ENCODE measurements at places on chromosomes 6 and 20.
A peak's percentile ranks its signal among the peaks of the same experiment; 100 is the strongest.

DNA sequence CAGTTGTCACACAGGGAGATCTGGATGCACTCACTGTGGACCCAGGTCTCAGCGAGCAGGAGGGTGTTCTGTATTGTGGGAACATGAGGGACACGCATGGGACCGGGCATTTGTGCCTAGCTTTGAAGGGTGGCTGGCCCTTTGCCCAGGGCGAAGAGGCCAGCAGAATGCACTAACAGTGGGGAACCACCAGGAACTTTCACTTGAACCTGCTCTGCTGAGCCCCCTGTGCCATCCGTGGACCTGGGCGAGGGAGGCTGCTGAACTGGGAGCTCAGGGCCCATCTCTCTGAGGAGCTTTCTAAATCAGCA lies 1.2 kb upstream of the ULBP2 start:
- DNase-seq, result peak; percentile 82

GRCh38 chr6:163564534-163564933 lies 150.0 kb downstream of the QKI start:
- DNase-seq, result no peak

GRCh38 chr6:75368151-75368779 lies 83.7 kb upstream of the TMEM30A start:
- no peak for DNase-seq

GRCh38 chr20:57650266-57650665 lies 30.0 kb upstream of the ZBP1 start:
- DNase-seq, result peak; percentile 67

- no peak for DNase-seq
Observed at GRCh38 chr20:56914532-56914931, 285.4 kb downstream of the TFAP2C start.

DNA sequence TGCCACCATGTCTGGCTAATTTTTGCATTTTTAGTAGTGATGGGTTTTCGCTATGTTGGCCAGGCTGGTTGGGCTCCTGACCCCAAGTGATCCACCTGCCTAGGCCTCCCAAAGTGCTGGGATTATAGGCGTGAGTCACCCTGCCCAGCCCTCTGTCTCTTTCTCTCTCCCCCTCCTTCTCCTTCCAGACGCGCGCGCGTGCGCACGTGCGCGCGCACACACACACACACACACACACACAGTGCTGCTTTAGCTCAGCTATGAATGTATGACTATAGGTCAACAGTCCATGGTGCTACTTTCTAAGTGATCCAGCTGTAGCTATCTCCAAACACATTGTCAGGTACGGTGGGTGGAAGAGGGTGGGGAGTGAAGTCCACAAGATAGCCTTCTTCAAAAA lies 449.5 kb downstream of the PHF3 start:
- no peak for DNase-seq

DNA sequence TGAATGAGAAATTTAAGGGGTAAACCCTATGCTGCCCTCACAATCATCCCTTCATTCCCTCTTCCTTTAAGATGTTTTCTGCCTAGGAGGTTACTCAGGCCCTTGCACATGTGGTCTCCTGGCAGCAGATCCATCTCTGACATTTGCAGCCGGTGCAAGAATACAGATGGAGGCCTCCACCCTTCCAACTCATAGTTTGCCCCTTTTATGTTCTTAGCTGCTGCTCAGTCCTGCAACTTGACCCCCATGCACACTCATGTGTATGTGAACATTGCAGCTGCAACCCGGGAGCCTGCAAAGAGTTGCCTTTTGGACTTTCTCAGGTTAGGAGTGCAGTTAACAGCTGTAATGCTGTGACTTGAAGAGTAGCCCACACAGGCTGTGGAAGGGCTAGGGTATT lies 131.9 kb upstream of the SGK1 start:
- no peak for DNase-seq

DNA sequence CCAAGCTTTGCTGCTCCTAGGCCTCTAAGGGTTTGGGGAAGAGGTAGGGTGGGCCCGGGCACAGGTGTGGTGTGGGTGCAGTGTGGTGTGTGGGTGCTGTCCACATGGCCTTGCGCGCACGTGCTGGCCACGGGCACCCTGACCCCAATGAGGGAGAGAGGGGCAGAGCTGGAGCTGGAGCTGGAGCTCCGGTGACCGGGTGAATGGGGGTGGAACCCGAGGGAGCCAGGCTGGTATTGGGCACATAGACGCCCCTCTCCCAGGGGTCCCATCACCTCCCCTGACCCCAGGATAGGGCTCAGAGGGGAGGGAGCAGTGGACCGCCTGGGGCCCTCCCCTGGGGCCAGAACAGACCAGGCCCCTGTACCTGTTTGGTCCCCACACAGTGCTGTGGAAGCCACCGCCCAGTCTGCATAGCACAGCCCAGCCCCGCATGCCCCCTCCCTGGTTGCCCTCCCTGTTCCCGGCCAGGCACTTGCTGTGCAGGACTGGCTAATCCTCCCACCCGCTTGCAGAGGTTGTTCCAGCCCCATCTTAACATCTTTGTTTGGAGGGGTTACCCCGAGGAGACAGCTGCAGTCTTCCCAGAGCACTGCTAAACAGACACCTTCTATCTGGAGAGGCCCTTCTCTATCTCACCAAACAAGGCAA lies 984 bp downstream of the ADAM33 start:
- DNase-seq, result no peak

DNA sequence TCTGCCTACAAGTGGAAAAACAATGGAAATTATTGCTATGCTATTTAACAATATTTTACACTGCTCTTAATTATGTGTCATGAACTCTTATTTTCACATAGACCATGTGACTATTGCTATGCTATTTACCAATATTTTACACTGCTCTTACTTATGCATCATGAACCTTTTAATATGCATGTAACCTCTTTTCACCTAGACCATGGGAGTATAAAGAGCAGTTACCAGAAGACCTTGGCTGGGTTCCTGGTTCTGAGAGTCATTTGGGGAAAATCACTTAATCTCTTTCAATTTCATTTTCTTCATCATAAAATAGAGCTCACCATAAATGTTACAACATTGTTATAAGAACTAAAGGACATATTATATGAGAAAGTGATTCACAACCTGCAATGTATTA lies 223.8 kb upstream of the RNF217 start:
- DNase-seq, result no peak

DNA sequence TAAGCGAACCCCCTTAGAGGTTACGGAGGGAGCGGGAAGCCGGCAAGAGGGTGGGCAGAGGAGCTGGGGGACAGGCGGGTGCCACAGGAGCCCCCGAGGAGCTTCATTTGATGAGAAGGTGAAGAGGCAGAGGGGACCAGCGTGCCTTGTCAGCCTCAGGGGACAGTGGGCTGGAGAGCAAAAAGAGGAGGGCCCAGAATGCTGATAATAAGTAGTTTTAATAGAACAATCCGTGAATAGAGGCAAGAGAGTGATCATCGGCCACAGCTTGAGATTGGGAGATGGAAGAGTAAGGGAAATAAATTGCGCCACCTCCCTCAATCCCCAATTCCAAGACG lies 1.3 kb downstream of the COL19A1 start:
- no peak for DNase-seq

- no peak for DNase-seq
Observed at GRCh38 chr6:38131527-38131965, 312.0 kb downstream of the ZFAND3 start.

DNA sequence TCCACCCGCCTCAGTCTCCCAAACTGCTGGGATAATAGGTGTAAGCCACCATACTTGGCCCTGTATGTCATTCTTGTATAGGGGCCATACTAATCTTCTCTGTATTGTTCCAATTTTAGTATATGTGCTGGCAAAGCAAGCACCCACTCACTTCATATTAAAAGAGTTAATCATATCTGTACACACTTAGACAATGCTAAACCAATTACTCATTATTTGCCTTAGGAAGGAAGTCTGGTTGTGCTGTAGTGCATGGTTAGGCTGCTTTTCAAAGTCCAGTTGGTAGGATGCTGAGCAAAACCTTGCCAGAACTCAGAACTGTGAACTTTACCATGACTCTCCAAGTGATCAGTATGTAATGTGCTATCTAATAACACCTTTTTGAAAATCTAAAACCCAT lies 88.6 kb downstream of the LIN28B start:
- no peak for DNase-seq

DNA sequence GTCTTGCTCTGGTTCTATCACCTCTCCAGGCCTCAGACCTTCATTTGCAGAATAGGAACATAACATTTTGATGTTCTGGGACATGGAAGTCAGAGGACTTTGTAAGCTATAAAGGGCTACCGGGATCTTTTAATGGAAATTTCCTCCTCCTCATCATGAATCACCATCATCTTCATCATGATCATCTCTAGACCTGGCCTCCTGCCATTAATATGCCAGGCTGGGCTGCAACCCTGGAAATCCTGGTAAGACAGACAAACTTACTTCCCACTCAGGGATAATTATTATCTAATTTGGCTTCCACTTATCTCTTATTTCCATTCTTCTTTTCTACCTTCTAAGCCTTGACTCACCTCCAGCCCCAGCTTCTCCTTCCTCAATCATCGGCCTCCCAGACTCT lies 41.0 kb upstream of the MRPS18A start:
- DNase-seq, result no peak

DNA sequence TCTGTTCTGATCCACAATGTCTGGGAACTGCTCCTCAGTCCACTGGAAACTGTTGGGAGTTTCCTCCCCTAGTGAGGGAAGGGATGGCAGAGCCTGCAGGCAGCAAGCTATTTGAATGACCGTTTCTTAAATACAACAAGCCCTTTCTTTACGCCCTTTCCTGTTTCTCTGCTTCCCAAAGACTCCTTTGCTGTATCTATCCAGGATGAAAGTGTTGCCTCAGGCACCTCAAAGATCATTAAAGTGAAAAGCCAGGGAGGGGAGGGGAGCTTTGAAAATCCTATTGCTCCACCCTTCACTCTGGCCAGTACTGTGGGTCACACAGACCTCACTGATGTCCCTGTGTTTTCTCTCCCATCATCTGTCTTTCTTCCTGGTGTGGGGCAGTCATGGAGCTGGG lies 213.1 kb downstream of the RNF144B start:
- DNase-seq, result no peak

GRCh38 chr6:147222160-147222838 lies 18.1 kb downstream of the STXBP5 start:
- no peak for DNase-seq

DNA sequence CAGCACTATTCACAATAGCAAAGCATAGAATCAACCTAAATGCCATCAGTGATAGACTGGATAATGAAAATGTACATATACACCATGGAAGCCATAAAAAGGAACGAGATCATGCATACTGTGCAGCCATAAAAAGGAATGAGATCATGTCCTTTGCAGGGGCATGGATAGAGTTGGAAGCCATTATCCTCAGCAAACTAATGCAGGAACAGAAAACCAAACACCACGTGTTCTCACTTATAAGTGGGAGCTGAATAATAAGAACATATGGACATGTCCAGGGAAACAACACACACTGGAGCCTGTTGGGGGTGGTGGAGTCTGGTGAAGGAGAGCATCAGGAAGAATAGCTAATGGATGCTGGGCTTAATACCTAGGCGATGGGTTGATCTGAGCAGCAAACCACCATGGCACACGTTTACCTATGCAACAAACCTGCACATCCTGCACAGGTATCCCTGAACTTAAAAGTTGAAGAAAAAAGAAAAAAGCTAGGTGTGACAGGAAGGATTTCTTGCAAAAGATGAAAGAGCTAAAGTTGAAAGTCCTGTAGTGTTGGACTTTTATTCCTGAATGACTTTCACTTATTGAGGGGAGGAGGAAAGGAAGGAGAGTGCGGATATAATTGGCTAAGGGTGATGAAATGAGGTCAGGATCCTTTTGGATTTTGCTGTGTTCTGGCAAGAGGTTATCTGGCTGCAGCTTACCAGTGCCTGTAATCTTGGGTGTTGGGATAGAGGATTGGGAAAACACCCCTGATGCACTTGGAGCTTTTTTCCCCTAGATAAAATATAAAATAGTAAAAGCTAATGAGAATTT lies 8.5 kb downstream of the TRMT11 start:
- DNase-seq, result no peak

DNA sequence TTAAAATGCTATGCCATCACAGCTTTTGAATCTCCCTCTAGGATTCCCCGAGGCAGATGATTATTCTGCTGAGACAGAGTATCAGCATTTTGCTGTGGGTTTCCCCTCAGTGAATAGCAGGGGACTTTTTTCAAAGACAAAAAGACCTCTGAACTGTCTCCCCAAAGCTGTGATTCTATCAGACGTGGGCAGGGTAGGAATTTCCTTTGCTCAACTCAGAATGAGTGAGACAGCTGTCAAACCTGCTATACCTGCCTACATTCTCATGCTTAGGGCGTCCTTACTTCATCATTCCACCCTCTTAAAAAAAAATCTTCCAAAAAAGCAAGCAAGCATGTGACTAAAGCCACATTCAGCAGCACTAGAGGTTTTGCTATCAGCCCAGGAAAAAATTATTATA lies 147.6 kb upstream of the FAM83B start:
- DNase-seq, result no peak

DNA sequence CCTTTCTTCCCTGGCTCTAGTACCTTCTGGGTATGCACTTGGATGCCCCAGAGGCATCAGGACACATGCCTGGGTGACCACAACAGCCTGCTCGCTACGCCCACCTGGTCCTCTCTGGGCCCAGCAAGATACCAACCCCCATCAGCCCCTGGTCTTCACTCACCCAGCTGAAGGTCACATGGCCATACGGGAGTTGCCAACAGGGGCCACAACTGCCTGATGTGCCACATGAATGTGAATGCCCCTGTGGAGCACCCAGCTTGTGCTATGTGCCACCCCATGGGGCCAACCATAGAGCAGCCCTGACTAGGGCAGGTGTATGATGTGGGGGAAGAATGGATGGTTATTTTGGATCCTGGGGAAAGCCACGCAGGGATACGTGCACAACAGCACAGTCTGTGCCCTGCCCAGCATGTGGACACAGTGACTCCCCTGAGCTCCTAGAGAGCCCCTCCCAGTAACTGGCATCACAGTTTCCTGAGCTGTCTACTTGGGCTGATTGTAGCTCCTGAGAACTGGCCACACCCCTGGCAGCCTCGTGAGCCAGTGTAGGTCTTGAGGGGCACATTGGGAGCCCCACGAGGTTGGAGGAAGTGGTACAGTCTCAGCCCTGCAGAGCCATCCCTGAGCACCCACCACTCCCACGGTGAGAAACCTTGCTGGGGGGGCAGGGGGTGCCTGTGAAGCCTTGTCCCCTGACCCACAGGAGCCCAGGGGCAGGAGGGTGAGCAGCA lies 10.5 kb upstream of the PCMTD2 start:
- DNase-seq, result no peak

GRCh38 chr6:45895569-45895968 lies 120.1 kb downstream of the CLIC5 start:
- DNase-seq, result no peak

Data from vagina (tissue), 2 donors.